ENCODE measurements at places on chromosomes 12 and 14.
A peak's percentile ranks its signal among the peaks of the same experiment; 100 is the strongest.

- no peak for DNase-seq
Observed at GRCh38 chr12:101076921-101077320, 133.1 kb downstream of the SLC5A8 start.

GRCh38 chr12:19431407-19432308 is 7.6 kb upstream of the AEBP2 start:
- DNase-seq = peak; percentile 8

- no peak for DNase-seq
Observed at GRCh38 chr14:35362911-35363374, 41.6 kb downstream of the NFKBIA start.

- no peak for DNase-seq
Observed at GRCh38 chr12:113405694-113406093, 2.0 kb upstream of the SDS start.

GRCh38 chr12:43112101-43112920 is 439.7 kb downstream of the ADAMTS20 start:
- no peak for DNase-seq

- DNase-seq = no peak
Observed at GRCh38 chr12:53324113-53324778, 2.8 kb upstream of the AAAS start.

GRCh38 chr12:94062796-94063635 is 85.4 kb upstream of the PLXNC1 start:
- no peak for DNase-seq

DNA sequence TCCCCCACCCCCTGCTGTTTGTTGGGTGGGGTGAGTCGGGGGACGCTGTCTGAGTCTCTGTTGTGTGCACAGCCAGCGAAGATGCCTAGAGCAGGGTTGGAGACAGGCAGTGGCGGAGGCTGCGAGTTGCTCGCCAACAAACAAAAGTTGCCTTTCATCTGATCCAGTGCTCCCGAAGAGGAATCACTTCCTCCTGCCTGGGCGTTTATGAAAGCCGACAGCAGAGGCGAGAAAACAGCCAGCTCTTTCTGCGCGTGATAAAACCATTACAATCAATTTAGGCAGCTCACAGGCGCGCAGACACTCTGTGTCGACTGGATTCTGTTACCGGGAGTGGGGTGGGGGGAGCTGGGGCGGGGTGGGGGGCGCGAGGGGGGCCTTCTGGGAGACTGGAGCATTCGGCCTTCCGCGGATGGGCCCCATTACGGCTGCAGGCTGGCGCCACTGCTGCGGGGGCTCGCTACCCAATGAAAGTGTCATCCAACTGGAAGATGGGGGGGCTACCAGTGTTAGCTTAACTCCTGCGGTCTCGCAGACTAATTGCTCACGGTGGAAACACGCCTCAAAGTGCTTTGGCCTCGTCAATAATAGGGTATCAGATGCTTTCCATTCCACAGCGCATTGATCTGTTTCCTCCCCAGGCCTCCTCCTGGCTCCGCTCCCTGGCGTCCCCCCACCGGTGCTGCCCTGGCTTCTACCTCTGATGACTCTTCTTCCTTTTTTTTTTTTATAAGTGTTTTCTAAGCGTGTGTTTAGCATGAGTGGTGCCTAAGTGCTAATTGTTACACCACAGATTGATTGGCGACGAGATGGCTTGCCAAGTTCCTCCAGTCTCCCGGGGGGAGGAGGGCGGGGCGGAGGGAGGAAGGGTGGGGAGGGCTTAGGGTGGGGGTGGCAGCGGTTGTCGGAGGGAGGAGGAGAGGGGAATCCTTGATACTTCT is 678.4 kb downstream of the MED13L start:
- peak; percentile 96 for DNase-seq

DNA sequence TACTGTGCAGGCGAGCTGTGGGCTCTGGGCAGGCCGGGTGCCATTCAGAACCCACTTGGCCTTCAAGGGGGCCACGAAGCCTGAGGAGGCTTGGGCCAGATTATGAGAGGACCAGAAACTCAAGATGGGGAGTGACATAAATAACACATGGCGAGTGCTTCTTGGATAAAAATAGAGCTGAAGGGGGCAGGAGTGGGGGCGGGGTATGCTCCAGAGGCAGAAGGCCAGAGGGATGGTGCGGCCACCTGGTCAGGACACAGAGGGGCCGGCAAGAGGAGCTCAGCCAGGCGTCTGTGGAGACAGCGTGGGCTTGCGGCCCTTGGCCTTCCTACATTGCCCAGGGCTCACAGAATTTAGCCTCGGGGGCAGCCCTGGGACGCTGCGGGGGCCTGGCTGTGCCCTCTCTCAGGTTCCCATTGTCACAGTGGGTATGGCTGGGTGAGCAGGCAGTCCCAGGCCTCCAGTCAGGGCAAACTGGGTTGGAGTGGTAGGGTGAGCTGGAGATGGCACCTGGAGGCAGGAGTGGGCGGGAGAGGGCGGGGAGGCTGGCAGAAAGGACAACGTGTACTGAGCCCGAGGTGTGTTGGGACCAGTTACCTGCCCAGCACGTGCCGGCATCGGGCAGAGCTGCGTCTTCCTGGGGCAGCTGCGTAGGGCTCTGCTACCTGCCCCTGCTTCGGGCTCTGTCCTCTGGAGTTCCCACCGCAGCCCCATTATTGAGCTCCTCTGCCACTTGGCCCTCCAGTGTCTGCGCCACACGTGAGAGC is 7.4 kb upstream of the SLC25A29 start:
- no peak for DNase-seq

DNA sequence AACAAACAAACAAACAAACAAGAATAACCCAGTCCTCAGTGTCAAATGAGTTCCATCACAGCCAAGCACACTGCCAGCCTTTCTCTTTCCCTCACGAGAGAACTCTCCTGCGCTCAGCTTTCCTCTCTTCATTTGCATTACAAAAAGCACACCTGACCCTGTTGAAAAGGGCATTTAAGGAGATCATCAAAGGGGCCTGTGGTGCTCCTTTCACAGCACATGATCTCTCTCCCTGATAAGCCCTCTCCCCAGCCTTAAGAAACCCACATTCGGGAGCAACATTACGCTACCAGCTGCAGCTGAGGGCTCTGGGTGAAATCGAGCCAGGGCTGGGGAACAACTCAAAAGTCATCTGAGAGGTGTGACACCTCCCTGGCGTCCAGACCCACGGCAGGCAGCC is 165.6 kb upstream of the TMCC3 start:
- DNase-seq = no peak

Measured in NCI-H1105 (cell line).